Inflammatory macrophage treated with lipopolysaccharide for 4 hours (primary cell): ENCODE measurements at places on chromosomes 7 and 10.

DNA sequence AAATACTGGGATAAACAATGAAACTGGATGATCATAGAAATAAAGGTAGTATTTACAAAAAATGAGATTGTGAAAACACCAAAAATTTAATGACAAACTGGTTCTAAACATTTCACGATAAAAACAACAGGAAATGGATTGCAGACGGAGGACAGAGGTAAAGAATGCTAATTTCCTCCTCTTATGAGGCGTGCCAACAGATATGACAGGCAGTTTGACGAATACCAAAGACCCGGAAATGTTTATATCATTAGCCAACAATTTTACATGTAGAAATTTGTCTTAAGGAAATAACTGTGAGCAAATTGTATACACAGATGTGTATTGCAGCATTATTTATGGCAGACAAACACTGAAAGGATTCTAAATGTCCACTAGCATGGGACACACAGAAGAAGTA lies 162.0 kb upstream of the MGMT start:
- DNase-seq = no peak

GRCh38 chr10:126250527-126251310 lies 137.6 kb downstream of the ADAM12 start:
- peak; percentile 18 for DNase-seq

DNA sequence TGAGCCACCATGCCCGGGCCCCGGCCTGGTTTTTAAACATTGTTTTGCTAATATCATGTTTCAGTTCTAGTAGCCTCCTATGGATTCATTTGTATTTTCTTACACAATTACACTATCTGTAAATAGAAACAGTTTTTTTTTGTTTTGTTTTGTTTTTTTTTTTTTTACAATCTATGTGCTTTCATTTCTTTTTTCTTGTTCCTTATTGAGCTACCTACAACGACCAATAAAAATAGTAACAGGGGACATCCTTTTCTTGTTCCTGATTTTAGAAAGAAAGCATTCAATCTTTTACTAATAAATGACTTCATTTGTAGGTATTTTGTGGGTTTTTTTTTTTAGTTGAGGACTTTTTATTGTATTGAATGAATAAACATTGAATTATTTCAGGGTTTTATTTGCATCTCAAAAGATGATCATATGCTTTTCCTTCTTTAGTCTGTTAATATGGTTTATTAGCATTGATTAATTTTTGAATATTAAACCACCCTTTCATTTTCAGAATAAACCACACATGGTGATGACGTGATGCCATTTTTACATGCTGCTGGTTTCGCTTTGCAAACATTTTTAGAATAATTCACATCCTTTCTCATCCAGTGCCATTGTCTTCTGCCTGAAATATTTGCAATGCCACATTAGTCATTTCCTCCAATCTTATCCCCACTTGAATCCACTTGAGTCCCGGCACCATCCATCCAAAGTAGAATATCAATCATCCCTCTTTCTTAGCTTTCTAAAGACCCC lies 18.1 kb upstream of the AKR1E2 start:
- DNase-seq = peak; percentile 59

DNA sequence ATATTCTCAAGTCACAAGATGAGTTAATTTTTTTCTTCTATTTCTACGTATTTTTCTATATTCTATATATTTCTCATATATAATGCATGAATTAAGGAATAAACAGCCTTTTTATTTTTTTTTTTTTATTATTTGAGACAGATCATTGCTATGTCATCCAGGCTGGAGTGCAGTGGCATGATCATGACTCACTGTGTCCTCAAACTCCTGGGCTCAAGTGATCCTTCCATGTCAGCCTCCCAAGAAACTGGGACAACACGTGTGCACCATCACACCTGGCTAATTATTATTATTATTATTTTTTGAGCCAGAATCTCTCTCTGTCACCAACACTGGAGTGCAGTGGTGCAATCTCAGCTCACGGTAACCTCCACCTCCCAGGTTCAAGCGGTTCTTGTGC lies 1.5 kb downstream of the CLDN12 start:
- DNase-seq = peak; percentile 36

DNA sequence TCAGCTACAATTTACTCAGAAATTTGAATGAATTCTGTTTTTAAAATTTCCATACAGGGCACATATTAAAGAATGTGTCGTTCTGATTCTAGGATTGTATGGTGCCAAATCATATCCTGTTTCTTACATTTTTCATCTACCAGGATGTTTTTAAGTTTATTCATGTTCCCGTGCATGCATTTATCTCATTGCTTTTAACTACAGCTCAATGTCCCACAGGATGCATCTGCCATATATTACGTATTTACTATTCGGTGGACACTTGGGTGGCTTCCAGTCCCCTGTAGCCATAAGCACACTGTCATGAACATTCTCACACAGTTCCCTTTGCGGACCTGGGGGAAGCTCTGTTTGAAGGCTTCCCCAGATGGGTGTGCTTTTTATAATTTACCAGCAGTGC lies 122.3 kb downstream of the CCDC71L start:
- DNase-seq = no peak

GRCh38 chr7:110675383-110676103 lies 415.4 kb upstream of the LRRN3 start:
- DNase-seq = no peak

GRCh38 chr10:96341219-96342182 lies 17.3 kb downstream of the OPALIN start:
- no peak for DNase-seq

- no peak for DNase-seq
Observed at GRCh38 chr7:3397324-3397723, 96.3 kb downstream of the SDK1 start.

DNA sequence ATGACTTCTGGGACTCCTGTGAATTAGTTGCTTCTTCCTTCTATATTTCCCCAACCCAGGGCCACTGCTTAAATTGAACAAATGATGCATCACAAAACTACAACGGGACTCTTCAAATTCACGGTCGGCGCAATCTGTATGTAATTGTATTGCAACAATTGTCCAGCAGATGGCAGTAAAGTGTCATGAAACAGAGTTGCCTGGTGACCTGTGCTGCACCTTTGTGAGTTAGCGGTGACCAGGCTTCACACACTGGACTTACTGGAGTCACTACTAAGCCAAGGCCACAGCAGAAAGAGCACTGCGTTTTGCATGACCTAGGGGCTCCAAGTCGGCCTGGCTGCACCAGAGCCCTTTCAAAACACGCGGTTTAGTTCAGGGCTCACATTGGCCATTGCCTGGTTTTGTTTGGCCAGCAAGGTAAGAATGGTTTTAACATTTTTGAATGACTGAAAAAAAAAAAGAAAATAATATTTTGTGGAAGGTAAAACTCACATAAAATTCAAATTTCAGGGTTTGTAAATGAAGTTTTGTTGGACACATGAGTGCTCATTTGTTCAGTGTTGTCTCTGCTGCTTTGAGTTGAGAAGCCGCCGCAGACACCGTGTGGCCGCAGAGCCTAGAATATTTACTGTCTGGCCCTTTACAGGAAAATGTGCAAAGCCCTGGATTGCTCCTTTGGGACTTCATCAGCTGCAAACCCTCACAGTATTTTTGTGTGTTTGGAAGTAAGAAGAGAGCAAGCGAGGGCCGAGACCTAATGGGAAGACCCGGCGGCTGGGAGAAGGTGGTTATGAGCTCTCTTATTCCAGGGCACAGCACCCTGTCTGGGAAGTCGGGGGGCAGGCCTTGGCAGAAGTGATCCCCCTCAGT lies 23.2 kb upstream of the ZNF32 start:
- DNase-seq = peak; percentile 56

DNA sequence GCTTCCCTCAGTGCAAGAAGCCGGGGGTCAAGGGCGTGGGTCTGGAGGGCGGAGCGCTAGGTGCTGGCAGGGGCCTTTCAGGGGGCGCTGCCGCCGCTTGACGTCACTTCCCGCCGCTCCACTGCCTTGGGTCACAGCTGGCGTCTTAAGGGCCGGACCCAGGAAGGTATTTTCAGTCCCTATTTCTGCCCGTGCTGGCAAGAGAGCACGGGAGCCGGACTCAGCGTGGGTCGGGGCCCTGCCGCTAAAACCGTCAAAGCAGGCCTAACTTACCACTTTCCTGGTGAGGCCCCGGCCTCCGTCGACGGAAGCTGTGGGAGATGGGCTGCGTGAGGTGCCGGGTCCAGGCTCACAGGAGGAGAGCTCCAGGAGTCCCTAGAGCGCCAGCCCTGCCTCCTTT lies 12.0 kb downstream of the VAX1 start:
- no peak for DNase-seq

GRCh38 chr7:117809958-117810357 lies 63.3 kb downstream of the CTTNBP2 start:
- DNase-seq = no peak

DNA sequence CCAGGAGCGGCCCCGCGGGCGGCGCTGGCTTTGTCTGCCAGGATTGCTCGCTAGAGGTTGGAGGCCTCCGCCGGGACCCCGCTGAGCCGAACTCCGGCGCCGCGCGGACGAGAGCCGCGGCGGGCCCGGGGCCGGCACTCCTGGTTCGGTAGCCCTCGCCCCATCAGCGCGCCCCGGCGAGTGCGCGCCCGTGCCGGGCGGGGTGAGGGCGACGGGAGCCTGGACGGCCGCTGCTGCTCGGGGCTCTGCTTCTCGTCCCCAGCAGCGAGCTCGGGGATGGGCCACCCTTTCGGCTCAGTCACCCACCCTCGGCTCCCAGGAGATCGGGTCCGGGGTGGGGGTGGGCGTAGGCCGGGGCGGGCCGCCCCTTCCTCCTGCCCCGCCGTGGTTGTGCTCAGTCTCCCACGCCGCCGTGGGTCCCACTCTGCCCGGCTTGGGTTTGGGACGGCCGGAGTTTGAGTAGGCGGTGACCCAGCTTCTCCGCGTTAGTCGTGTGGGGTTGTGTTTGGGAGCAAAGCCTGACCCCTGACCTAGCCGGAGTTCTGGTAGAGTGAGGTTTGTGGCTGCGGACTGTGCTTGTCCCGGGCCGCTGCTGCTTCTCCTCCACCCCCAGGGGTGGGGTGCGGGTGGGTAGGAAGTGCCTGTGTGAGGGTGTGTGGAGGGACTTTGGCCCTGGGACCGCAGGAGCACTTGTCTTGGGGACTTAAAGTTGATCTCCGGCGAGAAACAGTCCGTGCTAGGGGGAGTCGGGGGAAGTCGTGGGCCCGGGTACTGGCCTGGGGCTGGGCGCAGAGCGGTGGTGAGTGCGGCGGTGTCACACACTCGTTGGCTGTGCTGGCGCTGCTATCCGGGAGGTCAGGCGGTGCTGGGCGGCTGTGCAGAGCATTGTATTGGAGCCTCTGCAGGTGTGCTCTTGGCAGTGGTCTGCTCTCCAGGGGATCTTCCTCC lies 677 bp downstream of the TSPAN14 start:
- DNase-seq = peak; percentile 45

- no peak for DNase-seq
Observed at GRCh38 chr7:72032934-72033333, 379.2 kb downstream of the CALN1 start.

DNA sequence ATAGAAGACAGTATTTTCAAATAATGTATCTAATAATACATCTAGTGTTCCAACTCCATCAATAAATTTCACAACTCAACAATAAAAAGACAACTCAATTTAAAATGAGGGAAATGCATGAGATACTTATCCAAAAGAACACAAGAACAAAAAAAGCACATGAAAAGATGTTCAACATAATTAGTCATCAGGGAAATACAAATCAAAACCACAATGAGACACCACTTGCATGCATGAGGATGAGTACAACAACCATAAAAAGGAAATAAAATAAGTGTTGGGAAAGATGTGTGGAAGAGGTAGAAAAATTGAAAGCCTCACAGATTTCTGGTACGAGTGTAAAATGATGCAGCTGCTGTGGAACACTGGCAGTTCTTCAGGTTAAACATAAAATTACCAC lies 111.6 kb upstream of the PTPRZ1 start:
- DNase-seq = no peak

DNA sequence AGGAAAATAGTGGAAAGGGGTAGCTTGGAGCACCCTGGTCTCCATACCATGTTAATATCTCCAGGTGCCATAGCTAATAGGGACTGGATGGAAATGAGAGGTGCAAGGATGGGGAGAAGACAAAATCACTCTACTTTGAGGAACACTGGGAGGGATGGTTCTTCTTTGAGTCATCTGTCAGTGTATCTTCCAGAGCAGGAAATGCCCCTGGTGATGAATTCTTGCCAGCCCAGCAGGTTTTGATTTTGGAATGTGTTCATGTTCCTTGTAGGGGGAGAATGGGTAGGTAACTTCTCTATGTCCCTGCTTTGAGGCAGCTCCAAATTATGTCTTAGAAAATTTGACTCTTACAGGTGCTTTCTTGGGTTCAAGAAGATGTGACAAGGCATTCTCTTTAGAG lies 177.0 kb upstream of the GLI3 start:
- DNase-seq = no peak

DNA sequence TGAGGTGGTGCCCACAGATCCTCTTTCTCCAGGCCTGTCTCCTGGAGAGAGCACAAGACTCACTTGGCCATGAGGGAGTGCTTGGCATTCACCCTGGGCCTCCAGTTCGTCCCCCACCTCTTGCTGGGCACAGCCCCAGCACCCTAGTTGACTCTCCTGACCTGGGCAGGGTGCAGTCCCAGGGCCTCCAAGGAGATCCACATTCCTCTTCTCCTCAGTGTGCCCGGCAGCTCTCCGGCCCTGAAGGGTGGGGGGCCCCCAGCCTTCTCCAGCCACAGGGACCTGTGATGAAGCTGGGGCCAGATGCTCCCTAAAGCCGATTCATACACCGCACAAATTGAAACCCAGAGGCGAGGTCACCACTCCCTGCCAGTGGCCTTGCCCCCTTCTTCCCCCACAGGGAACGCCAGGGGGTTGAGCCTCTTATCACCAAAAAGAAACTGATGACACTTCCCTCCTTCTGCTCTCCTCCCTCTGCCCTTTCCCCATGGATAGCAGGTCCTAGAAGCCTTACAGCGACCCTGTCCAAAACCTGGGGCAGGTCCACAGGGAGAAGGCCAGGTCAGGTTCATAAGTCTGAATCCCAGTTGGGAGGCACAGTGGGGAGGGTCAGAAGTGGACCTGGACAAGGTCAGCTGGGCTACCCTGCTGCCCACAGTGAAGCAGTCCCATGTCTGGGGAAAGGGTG lies 3.1 kb downstream of the EN2 start:
- no peak for DNase-seq

- DNase-seq = no peak
Observed at GRCh38 chr10:1266033-1266802, 210.0 kb downstream of the WDR37 start.

DNA sequence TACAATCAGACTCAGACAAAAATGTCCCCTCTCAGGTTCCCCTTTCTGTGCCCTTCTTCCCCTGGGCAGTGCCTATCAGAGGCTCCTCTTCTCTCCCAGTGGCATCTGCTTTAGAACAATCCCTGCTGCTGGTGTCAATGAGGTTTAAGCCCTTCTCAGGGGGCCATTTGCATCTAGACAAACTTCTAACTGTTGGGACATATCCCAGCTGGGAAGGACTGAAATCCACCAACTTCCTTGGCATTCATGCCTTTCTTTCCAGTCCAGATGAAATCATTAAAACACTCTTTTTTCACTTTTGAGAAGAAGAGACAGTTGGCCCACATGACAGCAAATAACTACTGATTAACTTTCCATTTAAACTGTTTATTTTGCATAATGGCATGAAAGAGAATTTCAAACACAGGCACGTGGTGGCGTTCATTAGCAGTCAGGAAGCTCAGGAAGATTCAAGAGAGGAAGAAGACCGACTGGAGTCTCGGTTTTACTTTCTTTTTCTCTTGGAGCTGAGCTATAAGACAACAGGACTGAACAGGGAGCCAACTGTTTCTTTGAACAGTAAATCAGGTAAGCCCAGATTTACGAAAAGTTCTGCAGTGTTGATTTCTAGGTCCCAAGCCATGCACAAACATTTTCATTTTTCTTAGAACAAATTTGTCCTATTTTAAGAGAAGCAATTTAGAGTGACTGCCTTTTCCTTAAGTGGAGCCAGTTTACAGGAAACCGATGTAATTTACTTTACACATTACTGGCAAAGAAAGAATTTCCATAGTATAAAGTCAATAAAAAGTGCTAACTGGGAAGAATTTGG lies at the start of gene GIMAP2:
TSS of gene GIMAP2 (plus strand) at position 488 of the 811 bp plus-strand sequence. CDS start 1,354 bp downstream, outside the sequence.
- DNase-seq = peak; percentile 86

- DNase-seq = peak; percentile 35
Observed at GRCh38 chr10:126179637-126180036, 208.6 kb downstream of the ADAM12 start.
